CD8-positive, alpha-beta memory T cell (primary cell): ENCODE measurements at places on chromosomes 2 and 18.

- DNase-seq: no peak
Observed at GRCh38 chr2:55590810-55591440, 26.5 kb downstream of the PPP4R3B start.

- DNase-seq: no peak
Observed at GRCh38 chr18:50696436-50696835, 123.4 kb downstream of the MRO start.

DNA sequence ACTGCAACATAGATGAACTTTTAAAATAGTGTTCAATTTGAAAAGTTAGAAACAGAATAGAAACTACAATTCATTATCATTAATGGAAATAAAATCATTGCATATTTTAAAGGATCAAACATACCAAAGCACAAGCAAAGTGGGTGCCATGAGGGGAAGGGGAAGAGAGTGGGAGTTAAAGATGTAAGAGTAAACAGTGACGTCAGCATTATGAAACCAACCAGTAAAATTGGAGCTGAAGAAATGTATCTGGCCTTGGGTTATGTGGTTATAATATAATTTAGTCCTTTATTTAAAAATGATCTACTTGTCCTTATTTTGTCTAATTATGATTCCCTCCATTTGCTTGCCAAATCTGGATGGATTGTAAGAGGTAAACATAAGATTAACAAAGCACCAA, 6.0 kb downstream of the LINC00305 start:
- DNase-seq: no peak

GRCh38 chr18:26307161-26307773, 81.0 kb downstream of the TAF4B start:
- no peak for DNase-seq

DNA sequence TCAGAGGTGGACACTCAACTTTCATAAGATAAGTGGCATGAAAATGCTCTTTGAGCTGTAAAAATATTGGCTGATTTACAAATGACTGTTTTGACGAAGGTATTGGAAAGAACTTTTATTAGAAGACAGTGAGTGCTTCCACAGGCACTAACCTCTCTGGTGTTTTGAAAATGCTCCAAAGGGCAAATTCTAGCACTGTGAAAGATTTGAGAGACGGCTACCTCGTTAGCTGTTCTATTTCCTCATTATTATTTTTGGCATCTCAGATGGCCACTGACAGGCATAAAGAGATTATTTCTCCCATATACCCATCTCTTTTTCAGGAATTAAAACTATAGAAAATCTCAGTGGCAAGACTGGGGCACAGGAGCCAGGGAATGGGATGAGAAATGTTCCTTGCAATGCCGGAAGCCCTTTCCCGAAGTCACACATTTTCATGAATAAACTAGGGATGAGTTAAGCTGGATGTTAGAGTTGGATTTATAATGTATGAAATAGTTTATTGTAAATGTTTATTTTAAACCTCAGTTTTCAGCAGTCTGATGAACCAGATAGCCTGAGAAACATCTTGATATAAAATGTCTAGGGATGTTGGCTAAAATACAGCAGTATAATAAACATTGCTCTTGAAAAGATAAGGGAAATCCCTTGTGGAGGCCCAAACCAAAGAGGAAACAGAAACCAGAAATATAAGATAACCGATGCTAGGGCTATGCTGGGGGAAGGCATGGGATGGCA, 175.7 kb downstream of the ASB1 start:
- DNase-seq: no peak

DNA sequence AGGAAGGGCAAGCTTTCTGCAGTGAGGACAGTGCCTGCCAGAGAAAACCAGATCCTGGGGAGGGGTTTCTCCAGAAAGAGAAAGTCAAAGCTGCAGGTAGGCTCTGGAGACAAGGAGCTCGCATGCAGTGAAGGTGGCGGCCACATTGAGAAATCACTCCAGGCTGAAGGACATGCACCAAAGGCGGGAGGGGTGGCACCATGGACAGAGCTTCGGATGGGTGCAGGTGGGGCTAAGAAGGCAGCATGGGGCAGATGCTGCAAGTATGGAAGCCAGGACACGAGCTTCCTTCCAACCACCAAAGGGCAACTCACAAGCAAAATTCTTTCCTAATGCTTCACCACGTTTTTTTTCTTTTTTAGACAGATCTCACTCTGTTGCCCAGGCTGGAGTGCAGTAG, 104.4 kb upstream of the SLC35G4 start:
- DNase-seq: no peak

- DNase-seq: no peak
Observed at GRCh38 chr2:31263636-31264190, 29.8 kb downstream of the EHD3 start.

- no peak for DNase-seq
Observed at GRCh38 chr2:134630504-134631159, 88.2 kb downstream of the TMEM163 start.

DNA sequence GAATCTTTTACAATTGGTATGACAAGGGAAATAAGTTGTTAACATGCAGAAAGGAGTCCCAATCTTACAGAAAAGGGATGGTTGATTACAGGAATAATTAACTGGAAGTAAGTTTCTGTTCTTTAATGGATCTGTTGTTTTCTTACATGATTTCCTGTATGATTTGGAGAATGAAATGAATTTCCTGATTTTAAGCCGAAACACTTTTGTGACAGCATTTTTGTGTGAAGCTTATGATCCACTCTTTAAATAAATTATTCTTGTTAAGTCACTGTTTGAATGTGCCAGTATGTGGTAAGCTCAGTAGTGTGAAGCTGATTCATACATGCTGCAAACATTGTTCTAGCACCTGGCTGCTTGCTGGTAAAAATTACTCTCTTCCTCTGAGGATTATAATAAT, 516.2 kb downstream of the DCDC2C start:
- no peak for DNase-seq

- no peak for DNase-seq
Observed at GRCh38 chr2:3285901-3286645, 91.5 kb downstream of the EIPR1 start.
